ENCODE measurements at places on chromosomes 7 and 10.

DNA sequence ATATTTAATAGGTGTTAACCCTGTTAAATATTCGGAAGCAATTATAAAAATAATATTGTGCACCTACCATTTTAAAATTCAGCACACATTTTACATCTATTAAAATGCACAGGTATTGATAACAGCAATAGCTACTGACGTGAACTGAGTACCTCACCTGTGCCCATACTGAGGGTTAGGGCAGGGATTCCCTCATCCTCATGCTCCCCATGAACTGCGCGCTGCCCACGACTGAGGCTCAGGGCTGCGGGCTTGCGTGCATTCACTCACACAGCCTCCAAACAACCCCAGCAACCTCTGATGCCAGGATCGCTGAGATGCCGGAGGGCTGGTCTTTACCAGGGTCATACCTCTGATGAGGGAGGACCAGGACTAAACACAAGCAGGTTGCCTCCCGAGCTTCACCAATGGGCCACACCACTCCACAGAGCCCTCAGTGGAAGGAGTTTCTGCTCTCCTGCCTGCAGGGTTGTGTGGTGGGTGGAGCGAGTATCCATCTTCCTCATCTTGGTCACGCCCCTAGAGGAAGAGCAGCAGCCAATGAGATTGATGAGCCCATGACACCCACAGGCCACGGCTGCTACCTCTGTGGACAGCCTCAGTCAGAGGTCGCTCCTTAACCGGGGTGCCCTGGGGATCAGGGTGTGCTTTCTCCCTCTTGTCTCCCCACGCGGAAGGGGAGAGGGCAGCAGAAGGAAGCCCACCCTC lies 478.3 kb downstream of the TNS3 start:
- no peak for DNase-seq

DNA sequence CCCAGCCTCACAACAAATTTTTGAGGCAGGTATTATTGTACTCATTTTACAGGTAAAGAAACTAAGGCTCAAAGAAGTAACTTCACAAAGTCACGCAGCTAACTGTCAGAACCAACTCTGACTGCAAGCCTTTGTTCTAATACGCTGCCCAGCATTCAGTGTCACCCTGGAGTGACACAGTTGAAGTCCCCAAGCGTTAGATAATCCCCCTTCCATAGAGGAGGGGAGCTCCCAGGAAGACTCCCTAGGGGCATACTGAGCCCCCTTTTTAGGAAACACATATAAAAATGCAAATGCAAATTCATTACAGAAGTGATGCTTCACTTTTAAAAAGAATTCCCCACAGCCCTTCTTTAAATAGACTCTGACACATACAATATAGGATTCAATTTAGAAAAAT lies 101.0 kb upstream of the MACROH2A2 start:
- no peak for DNase-seq

- DNase-seq = no peak
Observed at GRCh38 chr10:6271663-6272062, 68.9 kb downstream of the PFKFB3 start.

DNA sequence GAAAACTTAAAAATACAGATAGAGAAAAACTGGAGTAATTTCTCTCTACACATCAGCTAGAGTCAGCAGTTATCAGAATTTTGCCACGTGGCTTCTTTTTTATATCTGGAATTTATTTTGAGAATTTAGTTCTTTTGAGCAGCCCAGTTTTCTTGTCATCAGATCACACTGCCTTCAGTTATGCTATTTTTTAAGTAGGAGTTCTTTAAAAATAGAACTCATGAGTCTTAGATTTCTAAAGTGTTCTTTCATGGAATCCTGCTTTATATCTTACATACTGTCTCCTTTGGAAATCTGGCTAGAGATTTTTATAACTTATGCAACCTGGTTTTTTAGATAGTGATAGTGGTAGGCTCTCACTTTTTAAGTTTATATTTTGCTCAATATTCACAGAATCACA lies 24.2 kb downstream of the AGR2 start:
- DNase-seq = no peak

DNA sequence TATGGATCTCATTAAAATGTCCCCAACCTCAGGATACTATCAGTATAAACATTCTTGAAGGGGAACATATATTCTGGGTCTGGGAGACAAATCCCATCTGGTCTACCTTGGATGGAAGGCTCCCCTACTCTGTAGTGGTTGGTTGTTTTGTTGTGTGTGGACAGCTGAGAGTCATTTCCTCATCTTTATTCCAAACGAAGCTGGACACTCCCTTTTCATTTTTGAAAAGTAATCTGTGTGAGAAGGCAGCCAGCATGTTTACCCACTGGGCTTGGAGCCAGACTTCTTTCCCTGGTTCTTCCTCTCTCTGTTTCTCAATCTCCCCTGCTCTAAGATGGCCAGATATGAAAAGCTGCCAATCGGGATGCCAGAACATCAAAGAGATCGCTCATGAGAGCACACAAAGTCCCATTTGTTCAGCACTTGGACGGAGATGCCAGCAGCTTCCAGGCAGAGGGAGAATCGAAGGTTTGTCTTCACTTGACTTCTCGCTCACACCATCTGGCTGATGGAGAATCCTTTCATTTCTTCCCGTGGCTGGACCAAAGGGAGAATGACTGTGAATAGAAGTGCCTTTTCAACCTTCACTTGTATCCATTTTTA lies 108.1 kb upstream of the AGR3 start:
- DNase-seq = peak; percentile 76

DNA sequence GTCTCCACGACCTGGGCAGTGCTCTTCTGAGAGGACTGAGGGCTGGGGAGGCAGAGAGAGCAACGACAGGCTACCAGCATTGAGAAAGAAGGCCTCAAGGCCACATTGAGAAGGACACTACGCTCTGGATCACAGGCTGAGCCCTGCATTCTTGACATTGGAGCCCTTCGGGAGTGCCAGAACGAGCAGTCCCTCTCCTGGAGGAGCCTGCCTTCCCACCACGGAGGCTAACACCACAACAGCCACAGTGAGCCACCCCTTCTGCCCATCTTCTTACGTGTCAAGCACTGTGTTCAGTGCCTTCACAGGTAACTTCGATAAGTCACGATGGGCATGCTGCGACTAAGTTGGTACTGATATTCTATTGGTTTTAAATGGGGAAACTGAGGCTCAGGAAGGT lies 267.8 kb downstream of the RPS24 start:
- no peak for DNase-seq

DNA sequence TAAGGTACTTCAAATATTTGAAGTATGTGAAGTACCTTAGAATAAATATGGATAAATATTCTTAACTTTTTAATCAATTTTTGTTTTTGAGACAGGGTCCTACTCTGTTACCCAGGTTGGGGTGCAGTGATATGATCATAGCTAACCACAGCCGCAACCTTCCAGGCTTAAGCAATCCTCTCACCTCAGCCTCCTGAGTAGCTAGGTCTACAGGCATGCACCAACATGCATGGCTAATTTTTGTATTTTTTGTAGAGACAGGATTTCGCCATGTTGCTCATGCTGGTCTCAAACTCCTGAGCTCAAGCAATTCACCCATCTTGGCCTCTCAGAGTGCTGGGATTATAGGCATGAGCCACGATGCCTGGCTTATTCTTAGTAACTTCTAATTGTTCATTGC lies 119.4 kb upstream of the KAT6B start:
- no peak for DNase-seq

DNA sequence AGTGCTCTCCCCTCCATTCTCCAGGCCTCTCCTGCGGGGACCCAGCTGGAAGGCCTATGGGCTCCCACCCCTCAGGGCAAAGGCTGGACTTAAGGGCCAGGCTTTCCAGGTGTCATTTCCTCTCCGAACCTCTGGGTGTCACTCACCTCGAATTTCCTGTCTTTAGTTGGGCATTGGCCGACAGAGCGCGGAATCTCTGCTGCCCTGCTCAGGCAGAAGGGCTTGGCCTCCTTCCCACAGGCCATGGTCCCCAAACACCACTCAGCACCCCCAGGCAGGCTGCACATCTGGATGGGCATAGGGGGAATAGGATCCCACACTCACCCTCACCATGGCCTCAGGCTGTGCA lies 212.9 kb downstream of the CCSER2 start:
- DNase-seq = no peak

DNA sequence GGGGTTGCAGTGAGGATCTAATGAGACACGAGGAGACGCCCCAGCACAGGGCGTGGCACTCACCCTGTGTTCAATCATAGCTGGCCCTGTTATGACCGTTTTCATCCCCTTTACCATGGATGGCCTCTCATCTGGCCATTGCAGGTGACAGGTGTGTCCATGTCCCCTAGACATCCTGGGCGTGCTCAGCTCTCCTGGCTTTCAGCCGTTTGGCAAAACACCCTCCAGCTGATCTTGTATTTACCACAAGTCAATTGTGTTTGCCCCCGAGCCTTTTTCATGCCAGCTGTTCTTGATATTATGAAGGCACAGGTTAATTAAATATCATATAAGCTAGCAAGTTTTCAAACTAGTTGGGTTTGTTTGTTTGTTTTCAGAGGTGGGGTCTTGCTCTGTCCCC lies 97.1 kb downstream of the CHST15 start:
- no peak for DNase-seq

DNA sequence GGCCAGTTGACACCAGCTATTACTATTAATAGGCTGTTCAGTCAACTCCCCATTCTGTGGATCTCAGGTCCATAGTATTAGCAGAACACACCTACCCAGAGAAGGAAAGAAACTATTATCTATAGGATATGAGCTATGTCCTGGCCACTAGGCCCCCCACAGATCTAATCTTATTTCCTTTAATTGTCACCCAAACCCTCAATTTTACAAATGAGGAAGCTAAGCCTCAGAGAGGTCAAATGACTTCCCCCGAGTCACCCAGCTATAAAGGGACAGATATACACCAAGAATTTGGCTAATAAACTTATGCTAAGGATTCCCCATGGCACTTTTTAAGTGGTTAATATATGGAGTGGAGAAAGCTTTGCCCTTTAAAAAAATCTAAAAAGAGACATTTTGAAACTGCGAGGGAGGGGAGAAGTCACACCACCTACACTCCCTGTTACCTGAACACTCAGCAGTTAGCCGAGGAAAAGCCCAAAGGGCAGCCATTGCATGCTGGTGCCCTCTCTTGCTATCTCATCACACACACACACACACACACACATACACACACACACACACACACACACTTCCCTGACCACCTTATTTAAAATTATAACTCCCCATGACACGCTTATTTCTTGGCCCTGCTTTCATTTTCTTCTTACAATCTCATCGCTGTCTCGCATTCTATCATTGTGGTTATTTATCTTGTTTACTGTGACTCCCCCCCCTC lies 157.0 kb upstream of the ADO start:
- DNase-seq = no peak

- no peak for DNase-seq
Observed at GRCh38 chr10:102812231-102812876, 24.9 kb downstream of the CYP17A1 start.

- DNase-seq = peak; percentile 29
Observed at GRCh38 chr10:62632071-62632809, 172.3 kb upstream of the ADO start.

GRCh38 chr10:113802997-113803396 lies 50.9 kb downstream of the DCLRE1A start:
- DNase-seq = no peak

- DNase-seq = no peak
Observed at GRCh38 chr7:38394660-38395059, 121.2 kb upstream of the TARP start.

- peak; percentile 4 for DNase-seq
Observed at GRCh38 chr7:113159746-113160339, 41.5 kb upstream of the SMIM30 start.

- DNase-seq = no peak
Observed at GRCh38 chr10:102757323-102757722, 13.6 kb downstream of the WBP1L start.
